ENCODE measurements at places on chromosomes 12 and 14. TPM values are rescaled to one million over a fixed set of nuclear protein-coding genes. Genes with fewer than 3 reads are reported as not detected.

Gene TBX3
- 13.7 TPM for total RNA-seq

Gene GLS2
- total RNA-seq, result 5.4 TPM

Gene ZDHHC22
- not detected for total RNA-seq

GRCh38 chr12:57479376-57480115 is at the start of gene ARHGAP9:
Gene ARHGAP9, minus strand, starts transcription at chr12:57479866. Its CDS starts 460 bp downstream, at chr12:57479406.
- no peak for DNase-seq

GRCh38 chr12:14841761-14842160 is 1.6 kb downstream of the ART4 start:
- DNase-seq, result peak; percentile 84

GRCh38 chr14:40218282-40218941 is 786.2 kb upstream of the FBXO33 start:
- no peak for DNase-seq

DNA sequence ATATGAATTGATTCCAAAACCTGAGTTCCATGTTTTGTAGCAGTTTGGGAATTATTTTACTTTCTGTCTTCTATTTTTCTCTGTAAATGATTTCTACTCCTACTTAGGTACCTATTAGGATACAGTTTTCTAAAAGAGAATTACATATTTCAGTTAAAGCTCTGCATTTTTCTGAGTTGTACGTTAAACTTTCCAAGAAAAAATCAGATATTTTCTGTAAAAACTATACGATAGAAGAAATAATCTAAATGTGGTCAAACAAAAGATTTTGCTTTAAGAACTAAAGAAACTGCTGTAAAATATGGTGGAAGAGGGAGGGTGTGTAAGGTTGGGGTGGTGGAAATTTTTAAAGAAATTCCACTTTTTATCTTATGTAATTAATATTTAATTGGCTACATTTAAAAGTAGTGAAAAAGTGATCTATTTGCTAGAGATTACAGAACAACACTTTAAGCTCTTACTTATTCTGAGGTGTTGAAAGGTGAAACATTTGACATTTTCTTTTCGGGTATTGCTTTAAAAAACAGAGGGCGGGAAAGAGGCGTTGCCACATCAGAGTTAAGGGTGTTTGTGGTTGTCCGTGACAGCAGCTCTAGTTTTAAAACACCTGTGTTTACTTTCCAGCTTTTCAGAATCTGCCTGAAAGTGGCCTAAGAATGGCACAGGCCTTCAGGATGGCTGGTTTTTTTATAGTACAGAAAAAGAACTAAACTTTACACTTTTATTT is 187.3 kb downstream of the MIPOL1 start:
- no peak for DNase-seq

GRCh38 chr12:42530284-42530683 is 59.3 kb downstream of the PRICKLE1 start:
- no peak for DNase-seq

DNA sequence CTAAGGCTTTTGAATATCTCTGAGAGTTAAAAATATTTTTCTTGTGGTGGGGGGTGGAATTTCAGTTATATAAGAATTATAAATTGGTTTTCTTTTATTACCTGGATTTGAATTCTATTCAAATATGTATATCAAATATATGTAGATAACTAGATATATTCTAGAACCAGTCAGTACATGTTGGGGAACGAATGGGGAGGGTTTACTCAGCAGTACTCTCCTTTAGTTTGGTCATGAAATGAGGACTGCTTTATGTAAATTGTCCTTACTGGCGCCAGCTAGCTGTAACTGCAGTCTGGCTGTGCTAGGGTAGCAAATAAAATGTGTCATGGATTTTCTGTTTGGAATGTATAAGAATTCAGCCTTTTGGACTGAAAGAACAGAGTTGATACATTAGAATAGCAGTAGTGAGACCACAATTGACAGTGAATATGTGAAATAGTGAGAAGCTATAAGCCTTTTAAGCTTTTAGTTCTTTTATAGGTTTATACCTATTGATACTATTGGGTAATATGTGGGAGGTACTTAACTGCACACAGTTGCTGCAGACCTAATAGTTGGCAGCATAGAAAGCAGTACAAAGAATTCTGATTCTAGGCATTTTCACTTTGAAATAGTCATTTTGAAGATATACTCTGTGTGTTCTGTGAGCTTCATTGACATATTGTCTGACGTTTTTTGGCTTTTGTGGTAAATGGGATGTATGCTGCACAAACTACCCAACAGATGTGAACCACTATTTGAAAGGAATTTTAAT is 29.0 kb downstream of the ATF7IP start:
- DNase-seq, result peak; percentile 56

GRCh38 chr14:53032838-53033390 is 82.1 kb upstream of the FERMT2 start:
- no peak for DNase-seq

DNA sequence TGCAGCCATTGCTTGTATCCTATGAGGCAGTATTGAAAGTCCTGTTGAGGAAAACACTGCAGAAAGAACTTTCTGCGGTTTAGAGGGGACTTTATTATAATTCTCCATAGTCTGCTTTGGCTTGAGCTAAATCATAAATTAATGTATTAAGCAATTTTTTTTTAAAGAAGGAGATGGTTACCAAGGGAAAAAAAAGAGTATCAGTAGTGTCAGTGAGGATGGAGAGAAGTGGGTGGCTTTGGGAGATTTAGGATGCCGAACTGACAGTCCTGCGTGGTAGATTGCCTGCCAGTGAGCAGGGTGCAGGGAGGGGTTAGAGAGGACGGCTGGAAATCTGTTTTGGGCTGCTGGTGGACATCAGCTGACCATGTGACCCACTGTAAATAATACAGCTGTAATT is 96.8 kb downstream of the MYRFL start:
- no peak for DNase-seq

- DNase-seq, result no peak
Observed at GRCh38 chr12:121534495-121535148, 46.2 kb downstream of the KDM2B start.

GRCh38 chr14:25259470-25259869 is 209.5 kb upstream of the STXBP6 start:
- DNase-seq, result no peak
